ENCODE measurements at places on chromosomes 6 and 20.

GRCh38 chr6:100553243-100553642 is 88.5 kb upstream of the SIM1 start:
- no peak for DNase-seq

DNA sequence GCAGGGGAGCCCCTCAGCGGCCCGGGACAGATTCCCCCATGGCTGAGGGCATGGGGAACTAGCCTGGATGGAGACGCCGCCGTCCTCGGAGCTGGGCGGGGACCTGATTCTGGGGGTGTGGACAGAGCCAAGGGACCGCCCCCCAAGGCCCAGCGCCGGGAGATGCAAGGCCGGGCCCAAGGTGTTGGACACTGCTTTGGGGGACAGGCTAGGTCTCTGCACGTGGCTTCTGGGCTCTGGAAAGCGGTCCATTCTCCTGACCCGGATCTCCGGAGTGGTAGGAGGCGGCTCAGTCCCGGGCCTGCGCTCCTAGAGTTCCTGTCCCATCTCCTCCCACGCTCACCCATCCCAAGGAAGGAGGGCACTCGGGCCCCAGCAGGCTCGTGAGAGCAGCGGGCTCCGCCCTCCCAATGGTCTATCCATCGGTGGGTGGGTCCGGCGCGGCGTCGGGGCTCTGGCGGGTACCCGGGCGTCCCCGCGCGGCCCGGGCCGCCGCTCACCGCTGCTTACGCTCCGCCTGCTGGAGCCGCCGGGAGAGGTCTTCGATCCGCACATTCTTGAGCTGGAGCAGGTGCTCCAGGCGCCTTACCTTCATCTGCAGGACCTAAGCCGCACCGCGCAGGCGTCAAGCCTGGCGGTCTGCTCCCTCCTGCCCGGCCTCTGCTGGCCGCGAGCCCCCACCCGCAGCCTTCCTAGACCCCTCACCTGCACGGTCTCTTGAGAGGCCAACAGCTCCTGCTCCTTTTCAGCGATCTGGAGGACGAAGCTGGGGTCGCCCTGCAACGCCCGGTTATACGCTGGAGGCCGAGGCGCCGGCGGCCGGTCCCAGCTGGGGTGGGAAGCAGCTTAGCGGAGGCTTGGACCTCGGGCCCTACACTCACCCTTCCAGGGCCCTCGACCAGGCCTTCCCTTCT is 3.3 kb downstream of the SPEF1 start:
- DNase-seq: peak; percentile 82

- DNase-seq: no peak
These were observed 84.8 kb upstream of the EYA2 start for GRCh38 chr20:46809706-46810360.

DNA sequence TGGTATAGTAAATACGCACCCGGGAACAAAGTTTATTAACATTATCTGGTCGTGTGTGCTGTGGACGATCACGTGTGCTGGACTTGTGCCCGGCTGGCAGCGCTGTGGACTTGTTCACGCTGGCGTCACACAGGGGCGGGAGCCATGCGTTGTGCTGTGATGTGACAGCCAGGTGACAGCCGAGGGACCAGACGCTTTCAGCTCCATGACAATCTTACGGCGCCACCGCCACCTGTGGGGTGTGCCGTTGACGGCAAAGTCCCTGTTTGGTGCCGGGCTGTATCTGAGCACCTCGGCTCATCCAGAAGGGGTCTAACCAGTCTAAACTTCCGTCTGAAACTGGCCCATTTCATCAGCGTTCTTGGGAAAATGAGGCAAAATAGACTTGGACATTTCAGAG is 25.2 kb downstream of the DLL1 start:
- DNase-seq: no peak

DNA sequence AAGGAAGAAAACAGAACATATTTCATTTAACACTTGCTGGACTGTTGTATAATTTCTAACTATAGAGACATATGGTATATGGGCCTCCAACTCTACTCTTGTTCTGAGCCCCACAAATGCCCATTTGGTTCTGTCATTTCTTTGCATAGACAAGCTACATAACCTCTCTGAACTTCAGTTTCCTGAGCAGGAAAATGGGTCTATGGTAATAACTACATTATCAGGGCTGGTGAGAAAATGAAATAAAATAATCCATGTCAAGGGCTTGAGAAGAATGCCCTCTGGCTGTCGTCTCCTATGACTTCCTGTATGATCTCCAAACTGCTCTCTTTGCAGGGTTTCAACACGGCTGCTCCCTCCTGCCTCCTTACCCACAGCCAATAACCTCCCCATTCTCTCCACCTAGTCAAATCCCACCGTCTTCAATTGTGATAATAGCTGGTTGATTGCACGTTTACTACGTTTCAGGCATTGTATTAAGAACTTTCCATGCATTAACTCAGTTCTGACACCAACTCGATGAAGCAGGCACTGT is 12.0 kb downstream of the ZCCHC3 start:
- DNase-seq: no peak
